ENCODE measurements at places on chromosomes 2 and 18.

DNA sequence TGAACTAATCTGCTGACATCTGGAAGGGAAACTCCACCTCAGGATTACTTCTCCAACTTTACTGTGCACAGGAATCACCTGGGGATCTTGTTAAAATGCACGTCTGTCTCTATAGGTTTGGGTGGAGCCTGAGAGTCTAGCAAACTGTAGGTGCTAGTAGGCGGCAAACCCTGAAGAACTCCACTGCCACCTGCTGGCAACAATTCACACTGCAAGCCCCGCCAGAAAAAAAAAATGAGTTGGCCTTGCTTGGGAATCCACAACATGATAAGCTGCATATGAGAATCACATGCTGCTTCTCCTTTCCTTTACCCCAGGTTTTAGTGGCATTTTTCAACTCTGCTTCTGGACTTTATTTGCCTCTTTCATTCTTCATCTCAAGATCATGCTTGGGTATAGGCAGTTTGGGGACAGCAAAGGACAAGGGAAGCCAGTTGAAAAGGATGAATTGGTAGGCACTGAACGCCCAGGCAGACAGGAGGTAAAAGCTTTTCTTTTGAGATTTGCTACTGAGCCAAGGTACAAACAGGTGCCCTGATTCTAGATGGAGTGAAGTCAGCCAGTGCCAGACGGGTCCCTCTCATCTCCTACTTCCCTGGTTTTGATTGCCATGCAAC, 88.8 kb downstream of the VIT start:
- peak; percentile 72 for DNase-seq

DNA sequence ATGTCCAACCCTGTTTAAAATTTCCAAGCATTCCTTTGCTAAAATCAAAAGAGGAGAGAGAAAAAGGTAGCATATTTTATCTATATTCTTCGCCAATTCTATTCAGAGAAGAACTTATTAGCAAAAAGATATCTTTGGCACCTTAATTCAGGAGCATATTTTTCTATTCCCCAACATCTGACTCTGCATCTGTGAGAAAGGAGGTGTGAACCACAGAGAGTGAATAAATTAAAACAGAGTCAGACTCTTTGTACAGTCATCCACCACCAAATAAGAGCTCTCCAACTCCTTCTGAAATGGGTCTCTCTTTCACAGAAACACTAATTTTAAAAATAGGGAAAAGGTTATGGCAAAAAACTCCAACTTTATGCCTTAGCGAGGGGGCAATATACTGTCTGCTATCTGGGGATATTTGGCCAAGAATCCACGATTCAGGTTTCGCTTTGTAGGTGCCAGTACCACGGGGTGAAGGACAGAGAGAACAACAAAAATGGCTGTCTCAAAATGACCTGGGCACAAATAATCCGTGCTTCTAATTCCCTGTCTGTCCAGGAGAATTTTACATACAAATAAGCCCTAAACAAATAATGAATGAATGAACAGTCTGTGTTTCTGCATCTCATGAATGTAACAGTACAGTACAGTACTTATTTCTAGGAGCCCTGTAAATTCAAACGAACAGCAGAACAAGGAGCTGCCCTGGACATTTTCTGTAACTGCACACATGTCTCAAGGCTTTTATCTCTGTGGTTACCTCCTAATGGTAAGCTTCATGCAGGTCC, 43.4 kb downstream of the EPB41L3 start:
- no peak for DNase-seq

- DNase-seq, result peak; percentile 32
Measured at GRCh38 chr2:200305797-200306195, 697 bp upstream of the SPATS2L start.

- no peak for DNase-seq
Measured at GRCh38 chr18:48186131-48186766, 222.9 kb downstream of the ZBTB7C start.

DNA sequence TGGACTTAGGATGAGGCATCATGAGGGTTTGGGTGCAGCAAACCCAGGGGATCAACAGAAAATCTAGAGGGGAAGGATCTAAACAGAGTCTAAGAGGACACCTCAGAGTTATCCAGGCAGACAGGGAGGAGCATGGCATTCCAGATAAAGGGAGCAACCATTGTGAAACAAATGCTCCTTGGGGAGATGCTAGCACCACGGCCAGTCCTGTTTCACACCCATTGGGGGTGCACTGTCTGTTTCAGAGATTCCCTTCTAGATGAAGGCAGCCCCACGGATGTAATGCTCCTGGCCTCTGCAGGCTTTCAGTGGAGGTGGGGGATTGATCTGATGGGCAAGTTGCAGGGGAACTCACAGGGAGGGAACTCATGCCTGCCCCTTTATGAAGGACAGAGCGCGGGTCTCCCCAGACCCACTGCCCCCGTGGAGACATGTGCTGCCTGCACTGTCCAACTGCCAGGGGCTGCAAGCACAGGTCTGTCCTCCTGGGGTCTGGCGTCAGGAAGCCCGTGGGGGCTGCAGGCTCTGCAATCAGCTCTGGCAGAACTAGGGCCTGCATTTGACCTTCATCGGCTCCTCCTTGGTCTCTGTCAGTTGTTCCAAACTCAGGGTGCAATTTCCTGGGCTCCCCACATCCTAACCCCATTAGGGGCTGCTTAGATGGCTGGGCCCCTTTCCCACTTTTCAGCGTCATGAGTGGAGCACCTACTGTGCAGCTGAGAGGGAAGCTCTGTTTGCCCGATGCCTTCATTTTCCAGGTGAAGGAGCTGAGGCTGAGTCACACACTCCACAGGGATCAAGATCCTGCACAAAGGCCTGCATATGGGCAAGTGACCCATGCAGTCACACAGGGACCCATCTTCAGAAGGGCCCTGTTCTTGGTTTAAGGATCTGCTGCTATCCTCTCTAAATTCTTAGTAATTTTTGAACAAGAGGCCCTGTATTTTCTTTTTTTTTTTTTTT, 163.4 kb downstream of the ARL4C start:
- DNase-seq, result no peak

- DNase-seq, result no peak
Measured at GRCh38 chr18:43887491-43887890, 610.2 kb upstream of the SYT4 start.

GRCh38 chr2:37842732-37843440, 82.2 kb upstream of the RMDN2 start:
- DNase-seq, result no peak

- DNase-seq, result no peak
Measured at GRCh38 chr2:29879456-29879855, 41.9 kb downstream of the ALK start.

DNA sequence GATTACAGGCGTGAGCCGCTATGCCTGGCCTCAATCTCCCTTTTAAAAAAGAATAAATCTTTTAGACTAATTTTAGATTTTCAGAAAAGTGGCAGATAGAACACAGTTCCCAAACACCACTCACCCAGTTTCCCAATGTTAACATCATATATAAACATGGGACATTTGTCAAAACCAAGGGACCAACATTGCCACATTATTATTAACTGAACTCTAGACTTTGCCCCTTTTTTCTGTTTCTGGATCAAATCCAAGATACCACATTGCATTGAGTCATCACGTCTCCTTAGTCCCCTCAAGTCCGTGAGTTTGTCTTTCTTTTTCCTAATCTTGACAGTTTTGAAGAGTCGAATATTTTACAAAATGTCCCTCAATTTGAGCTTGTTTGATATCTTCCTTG, 2.4 kb downstream of the C2orf42 start:
- no peak for DNase-seq

DNA sequence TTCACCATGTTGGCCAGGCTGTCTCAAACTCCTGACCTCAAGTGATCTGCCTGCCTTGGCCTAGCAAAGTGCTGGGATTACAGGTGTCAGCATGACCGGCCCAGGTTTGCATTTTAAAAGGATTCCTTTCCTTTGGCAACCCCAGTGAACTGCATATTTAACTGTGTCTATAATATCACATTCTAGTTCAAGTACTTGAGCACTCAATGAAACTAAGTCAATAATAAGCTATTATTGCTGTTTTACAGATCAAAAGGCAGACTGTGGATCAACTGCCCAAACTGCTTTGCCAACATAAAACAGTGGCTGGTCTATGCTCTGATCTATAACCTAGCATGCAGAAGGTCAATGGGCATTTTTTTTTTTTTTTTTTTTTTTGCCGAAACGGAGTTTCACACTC, 144.5 kb downstream of the USP34 start:
- DNase-seq, result no peak

Measured in activated CD4-positive, CD25-positive, alpha-beta regulatory T cell treated with anti-CD3 and anti-CD28 coated beads, Interleukin-2, amount 50 U/mL, for 72 hours (primary cell).